Stimulated activated CD4-positive, alpha-beta T cell treated with anti-CD3 and anti-CD28 coated beads, Interleukin-12 subunit alpha, Interleukin-12 subunit beta, amount 100 ng/mL, for 4 hours (primary cell): ENCODE measurements at places on chromosomes 3 and 15.

- no peak for DNase-seq
These were observed 98.1 kb upstream of the HACD2 start for GRCh38 chr3:123682781-123683504.

GRCh38 chr15:89826671-89827655, 12.3 kb upstream of the ANPEP start:
- no peak for DNase-seq

DNA sequence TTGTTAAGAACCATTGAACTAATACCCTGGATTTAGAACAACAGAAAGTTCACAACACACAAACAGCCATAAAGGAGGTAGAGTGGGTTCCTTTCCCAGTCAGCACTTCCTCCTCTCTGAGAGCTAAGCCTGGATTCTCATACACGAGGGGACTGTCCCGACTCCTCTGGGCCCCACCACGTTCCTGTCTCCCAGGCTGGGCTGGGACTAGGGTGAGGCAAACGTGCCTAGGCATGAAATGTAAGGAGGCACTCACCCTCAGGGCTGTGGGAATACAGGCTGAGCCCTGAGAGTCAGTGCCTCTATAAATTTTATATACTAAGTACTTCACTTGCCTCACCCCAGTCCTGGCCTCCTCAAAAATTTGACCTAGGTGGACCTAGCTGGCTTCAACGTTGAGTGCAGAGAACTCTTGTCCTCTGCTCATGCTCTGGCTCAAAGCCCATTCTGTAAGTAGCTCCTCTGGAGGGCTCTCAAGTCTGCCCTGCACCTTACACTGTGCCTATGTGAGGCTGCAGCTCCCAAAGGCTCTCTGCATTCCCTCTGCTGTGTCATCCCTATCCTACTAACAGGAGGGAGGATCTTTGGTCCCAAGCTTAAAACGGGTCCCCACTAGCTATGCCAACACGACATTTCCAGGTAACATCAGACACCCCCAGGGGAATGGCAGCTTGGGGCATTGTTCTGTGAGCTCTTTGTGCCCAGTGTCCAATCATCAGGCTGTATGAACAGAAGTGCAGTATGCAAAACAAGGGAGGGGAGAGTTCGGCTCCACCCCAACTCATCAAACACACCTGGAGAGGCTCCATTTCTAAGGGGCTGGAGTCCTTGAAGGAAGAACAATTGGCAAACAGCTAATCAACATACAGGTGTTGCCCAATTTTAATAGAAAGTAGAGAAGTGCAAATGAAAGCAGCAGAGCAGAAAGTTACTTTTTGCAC, 233.2 kb downstream of the RPLP1 start:
- DNase-seq = no peak

GRCh38 chr15:70440416-70441138, 322.8 kb downstream of the UACA start:
- no peak for DNase-seq

- no peak for DNase-seq
These were observed 163.0 kb downstream of the TBC1D5 start for GRCh38 chr3:17579289-17580031.

DNA sequence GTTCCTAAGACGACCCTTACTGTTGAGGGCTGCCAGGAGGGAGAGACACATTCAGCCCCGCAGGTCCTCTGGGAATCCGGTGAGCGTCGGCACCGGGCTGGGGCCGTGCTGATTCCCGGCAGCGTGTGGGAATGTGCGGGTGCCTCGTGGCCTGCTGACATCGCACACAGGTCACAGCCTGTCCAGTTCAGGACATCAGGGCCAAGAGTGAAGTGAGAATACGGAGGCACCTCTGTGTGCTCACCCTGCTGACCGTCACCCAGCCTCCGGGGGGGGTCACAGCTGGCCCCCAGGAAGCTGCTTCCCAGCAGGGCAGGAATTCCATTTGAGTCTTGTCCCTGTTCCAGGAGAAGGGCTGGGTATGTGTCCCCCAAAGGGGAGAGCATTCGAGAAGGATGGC, 53.6 kb downstream of the PGPEP1L start:
- no peak for DNase-seq

DNA sequence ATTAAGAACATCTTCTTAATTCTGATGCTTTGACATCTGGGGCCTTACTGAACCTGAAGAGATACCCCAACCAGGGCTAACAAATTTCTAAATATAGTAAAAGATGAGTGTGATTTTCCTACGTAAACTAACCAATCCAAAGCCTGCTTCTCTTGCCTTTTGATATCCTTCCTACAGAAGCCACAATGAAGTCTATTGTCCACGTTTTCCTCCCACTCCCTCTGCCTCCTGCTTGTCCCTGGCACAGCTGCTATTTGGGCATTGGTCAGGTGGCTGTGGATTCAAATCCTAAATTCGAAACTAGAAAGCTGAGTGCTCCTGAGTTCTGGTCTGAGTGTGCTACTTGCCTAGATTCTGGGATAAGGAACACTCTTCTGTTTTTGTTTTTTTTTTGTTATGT, 17.4 kb upstream of the MKRN3 start:
- no peak for DNase-seq

DNA sequence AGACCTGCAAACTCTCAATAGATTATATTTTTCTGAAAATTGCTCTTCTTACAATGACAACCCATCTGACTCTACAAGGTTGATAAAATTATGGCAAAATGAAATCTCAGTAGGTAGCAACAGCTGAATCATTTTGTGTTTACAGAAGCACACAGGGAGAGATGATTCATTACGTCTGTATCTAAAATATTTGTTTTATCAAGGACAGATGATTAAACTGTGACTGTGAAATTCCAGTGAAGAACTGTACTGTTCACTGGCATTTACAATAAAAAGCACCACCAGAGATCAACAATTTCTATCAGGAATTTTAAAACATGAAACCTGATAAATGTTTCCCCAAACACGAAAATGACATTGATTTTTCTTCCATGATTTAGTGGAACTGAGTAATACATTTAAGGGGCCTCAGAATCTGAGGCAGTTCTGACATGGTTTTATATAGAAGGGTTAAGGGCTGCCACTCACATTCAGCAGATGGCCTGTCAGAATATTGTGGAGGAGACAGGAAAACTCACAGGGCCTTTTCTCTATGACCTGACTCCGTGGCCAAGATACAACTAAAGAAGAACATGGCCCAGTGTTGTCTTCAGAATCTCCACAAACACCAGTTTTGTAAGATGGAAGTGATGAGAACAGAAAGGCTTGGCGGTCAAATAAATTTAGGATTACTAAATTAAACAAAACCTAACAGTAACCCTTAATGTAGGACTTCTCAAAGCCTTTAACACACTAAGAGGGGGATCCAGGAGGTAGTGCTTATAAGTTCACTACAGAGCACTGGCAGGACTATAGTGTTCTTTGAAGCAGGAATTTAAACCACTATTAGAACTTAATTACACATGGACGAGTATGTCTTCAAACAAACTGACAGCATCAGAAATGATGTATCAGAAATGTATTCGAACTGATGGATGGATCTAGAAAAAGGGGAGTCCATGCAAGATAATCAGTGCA, 25.9 kb downstream of the RAD18 start:
- no peak for DNase-seq

DNA sequence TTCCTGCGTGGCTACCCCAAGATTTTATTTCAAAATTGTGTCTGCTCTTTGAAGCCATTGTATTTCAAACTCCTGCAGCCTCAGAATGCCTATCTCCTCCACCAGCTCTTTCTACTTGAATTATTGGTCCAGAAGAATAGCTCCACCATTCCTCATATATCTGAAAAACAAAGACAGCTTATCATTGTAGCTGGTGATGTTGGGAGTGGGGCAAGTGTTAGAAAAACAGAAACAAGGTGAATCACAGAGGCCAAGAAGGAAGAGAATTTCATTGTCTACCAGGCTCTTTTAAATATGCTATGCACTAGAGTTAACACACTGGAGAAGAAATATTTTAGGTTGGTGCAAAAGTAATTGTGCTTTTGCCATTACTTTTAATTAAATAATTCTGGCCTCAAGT, 307.9 kb upstream of the ROPN1 start:
- no peak for DNase-seq

DNA sequence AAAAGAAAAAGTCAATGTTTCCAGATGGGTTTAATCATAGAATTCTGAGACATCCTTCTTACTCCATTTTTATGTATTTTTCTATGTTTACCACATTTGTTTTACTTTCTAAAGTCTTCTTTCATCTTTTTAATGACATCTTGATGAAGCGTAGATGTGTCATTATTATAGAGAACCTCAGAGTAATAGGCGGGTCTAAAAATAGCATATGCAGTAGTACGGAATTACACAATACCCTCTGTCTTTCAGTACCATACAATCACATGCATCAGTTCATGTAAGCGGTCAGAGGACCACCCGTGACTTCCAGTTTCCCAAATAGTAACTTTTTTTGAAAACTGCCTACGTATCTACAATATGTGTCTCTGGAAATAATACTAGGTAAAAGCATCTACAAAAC, 224.0 kb downstream of the PLOD2 start:
- no peak for DNase-seq

- no peak for DNase-seq
These were observed 165.9 kb downstream of the TPRG1 start for GRCh38 chr3:189337673-189338091.

DNA sequence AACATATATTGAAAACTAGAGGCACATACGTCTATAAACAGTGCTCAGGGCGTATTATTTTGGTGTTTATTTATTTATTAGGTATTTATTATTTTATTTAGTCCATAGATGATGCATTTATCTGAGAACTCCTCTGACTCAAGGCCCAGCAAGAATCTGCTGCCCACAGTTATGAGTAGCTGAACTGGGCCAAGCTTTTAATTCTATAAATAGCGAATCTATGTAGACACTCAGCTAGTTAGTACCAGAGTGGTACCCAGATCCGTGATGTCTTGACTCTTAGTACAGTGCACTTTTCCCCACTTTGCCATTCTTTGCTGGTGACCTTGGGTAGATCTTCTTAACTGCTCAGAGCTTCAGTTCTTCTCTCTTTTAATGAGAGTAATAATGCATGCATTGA, 370.4 kb upstream of the TPRG1 start:
- DNase-seq = no peak

DNA sequence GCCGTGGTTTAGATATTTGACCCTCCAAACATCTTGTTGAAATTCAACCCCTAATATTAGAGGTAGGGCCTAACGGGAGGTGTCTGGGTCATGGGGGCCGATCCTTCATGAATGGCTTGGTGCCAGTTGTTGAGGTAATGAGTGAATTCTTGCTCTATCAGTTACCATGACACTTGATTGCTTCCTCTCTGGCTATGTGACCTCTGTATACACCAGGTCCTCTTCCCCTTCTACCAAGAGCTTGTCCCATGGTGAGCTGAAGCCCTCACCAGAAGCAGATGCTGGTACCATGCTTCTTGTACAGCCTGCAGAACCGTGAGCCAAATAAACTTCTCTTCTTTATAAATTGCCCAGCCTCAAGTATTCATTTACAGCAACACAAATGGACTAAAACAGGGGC, 41.8 kb upstream of the TIPARP start:
- no peak for DNase-seq

GRCh38 chr15:51621155-51621765, 1.3 kb downstream of the DMXL2 start:
- DNase-seq = no peak

DNA sequence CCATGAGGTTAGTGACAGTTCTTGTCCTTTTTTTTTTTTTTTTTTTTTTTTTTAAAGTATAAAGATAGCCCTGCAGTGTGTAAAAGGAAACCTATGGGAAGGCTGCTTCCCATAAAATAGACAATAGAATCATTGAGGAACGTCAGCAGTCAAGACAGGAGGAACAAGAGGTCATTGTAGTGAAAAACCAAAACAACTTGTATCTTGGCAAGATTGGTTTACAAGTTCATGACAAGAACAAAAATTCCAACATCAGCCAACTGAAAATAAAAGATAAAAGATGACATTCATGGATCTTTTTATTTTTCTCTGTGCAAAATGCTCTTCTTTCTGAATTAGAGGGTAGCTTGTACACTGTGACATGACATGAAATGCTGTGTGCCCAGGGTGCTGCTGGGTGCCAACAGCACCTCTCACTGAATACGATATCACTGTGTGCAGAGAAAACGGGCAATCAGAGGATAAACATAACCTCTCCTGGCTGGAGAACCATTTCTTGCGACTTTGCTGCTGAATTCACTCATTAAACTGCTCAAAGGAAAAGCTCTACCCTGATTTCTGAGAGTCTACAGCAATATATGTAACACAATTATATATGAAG, 30.1 kb upstream of the IP6K2 start:
- no peak for DNase-seq

DNA sequence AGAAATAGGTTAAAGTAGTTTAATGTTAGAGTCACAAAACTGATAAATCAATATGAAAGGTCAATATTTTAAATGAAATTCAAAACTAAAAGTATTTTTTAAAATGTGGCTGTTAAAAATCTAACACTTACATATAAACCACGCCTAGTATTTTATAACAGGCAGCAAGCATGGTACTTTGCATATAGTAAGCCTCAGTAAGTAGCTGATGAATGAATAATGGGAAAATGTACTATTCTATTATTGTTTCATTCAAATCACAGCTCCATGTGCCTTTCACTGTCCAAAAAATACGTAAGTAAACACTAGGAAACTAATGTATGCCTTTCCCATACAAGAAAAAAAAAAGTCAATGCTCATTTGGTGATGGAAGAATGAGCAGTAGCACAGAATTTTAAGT, 17.8 kb downstream of the CCDC39 start:
- DNase-seq = no peak

GRCh38 chr3:20008646-20009045, 3.4 kb downstream of the PP2D1 start:
- no peak for DNase-seq

DNA sequence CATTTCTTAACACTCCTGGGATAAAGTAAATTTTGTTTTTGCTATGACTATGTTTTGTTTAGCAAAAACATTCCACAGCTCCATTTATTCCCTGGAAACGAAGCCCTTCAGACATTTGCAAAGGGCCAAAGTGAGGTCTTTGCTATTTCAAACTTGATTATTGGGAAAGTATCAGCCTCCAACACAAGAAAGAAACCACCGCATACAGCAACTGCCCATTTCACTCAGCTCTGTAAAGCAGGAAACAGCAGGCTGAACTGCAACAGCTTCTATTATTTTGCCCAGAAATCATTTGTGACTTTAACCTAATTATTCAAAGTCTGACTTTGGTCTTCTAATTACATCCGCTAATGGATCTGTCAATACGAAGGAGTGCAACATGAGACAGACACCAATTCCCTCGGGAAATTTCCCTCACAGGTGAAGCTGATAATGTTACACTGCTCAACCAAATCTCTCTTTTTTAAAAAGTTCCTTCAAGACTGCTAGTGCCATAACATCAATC, 72.1 kb downstream of the RFTN1 start:
- DNase-seq = no peak

DNA sequence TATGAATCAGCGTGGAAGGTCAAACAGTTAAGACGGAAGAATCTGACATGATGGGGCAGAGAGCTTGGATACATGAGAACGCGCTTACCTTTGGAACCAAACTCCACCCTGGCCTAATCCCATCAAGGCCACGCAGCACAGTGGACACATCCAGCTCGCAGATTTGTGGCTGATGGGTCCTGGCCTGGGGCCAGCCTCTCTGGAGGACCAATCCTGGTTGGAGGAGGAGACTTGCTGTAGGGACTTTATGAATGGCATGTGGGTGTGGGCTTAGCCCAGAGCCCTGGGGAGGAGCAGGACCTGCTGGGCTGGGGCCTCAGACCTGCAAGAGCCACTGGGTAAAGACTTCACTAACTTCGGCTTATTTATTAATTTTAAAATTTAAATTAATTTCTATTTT, 73.4 kb upstream of the ANKRD34C start:
- no peak for DNase-seq
